Esophagus squamous epithelium (tissue), 5 donors: ENCODE measurements at places on chromosomes 1 and 21.

DNA sequence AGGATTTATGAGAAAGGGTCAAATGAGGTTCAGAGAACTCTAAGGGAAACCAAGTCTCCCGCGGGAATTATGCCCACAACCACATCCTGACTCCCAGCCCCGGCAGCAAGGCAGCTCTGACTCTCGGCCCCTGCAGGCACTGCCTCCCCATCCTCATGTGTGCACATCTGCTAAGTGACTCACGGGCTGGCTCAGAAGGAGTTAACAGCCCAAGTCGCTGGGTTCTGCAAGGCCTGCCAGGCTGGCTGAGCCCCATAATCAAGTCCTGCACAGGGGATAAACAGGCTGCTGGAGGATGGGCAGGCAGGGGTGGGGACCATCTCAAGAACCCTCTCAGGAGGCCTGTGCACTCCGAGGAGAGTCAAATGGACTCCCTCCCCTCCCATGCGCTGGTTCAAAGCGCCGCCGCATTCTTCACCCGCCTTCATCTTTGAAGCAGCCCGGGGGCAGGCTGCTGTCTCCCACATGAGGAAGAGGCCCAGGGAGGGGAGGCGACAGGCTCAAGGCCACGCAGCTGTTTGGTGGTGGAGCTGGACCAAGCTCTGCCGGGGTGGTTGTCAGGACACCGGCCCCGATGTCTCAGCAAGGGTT lies 344.3 kb downstream of the MATN1 start:
- no peak for DNase-seq

GRCh38 chr1:202806845-202807450 lies 1.3 kb downstream of the KDM5B start:
- DNase-seq = no peak

DNA sequence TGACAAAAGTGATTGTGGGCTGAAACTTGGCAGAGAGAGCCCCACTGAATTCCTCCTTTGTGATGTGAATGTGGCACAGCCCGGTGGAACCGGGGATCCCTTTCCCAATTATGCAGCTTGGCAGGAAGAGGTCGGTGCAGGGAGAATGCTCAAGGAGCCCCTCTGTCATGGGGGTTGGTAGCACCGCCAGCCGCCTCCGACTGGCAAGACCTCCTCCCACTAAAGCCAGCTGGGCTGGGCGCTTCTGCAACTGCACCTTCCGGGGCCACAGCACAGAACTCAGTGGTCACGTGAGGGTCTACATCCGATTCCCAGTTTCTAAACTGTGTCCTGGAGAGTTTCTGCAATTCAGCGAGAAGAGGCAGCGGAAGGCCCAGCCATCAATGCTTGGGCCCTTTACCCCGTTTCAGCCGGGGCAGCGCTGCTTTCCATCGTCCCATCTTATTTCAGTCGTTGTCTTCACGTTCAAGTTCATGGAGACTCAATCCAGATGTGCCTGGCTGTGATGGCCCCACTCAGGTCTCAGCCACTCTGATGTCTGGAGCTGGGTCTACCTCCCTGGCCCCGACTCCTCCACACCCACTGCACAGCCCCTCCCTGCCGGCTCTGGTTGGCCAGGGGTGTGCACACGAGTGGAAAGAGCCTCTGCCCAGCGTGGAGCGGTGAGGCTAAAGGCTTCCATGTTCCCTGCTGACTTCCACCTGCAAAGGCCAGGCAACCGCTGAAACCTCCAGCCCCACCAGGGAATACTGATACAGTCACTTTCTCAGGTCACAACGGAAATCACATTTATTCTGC lies 39.8 kb upstream of the FHAD1 start:
- DNase-seq = no peak

- no peak for DNase-seq
Observed at GRCh38 chr1:8382608-8383505, 64.9 kb downstream of the SLC45A1 start.

- DNase-seq = no peak
Observed at GRCh38 chr1:13793088-13793730, 93.2 kb downstream of the PRDM2 start.

- DNase-seq = no peak
Observed at GRCh38 chr21:16058896-16059295, 329.1 kb downstream of the USP25 start.

- no peak for DNase-seq
Observed at GRCh38 chr1:18989176-18989799, 32.8 kb upstream of the IFFO2 start.

DNA sequence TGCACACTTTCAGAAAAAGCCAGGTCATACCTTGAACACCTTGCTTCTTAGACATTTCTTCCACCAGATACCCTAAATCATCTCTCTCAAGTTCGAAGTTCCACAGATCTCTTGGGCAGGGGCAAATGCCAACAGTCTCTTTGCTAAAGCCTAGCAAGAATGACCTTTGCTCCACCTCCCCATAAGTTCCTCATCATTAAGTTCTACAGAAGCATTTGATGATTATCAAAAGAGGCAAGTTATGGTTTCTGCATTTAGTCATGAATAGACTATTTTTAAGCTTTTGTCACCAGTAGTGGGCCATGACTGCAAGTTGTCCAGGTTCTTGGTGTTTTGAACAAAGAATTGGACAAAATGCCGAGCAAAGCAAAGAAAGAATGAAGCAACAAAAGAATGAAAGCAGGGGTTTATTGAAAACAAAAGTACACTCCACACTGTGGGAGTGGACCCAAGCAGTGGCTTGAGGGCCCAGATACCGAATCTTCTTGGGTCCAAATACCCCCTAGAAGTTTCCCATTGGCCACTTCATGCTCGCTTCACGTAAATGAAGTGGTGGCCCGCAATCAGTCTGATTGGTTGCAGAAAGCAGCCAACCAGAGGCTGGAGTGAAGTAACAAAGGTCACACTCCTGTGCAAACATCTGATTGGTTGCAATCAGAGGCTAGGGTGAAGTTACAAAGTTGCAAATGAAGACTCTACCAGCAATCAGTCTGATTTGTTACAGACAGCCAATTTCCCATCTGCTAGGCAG lies 9.8 kb upstream of the EGLN1 start:
- no peak for DNase-seq

DNA sequence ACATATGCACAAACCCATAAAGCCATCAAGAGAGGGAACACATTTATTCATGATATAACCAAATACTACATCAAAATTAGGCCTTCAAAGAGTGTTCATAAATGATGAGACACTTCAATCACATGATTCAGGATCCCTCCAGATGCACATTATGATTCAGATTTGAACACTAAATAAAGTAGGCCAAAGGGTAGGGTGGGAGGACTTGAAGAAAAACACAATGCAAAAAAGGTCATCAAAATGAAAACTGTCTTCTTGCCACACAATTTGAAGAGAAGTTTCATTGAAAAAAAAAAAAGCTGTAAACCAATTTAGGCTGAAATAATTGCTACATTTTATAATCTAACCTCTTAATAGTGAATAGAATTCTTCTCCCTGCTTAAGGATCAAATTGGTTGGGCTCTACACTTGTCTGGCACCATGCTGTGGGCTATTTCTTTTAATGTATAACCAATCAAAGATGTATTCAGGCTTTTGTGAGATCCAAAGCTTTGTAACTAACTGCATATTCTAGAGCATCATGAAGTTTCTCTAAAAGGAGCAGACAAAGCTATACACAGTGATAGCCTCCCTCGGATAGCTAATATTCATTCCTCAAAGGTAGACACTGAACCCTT lies 58.1 kb downstream of the ZSWIM5 start:
- DNase-seq = no peak

DNA sequence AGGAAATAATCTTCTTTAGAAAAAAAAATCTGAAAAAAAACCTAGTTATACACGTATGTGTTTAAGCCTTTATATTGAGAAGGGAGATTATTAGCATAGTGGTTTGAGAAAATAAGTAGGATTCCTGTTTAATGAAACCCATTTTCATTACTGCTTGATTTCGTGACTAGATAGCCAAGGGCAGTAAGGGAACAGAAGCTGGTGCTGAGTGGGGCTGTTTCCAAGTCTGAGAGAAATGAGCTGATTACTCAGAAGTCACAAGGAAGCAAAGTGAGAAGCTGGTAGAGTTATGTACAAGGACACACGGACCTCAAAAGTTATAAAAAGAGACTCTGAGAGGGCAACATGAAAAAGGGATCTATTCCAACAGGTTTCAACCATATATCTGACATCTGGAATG lies 256.5 kb downstream of the TTLL7 start:
- no peak for DNase-seq

DNA sequence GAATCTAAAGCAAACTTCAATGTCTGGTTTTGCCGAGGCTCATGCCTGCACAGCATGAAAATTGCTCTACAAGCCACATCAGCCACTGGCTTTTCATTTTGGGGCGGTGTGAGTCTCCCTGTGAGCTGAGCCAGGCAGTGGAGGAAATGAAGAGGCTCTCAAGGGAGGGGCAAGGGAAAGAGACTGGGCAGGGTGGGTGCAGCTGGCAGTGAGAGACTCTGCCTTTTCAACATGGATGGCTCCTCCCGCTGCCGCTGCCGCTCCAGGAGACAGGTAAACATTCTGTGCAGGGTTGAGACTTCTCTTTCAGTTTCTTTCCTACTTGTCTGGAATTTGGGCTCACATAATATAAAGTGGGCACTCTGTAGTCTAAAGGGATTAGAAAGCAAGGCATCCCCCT lies 11.3 kb upstream of the CTSE start:
- DNase-seq = no peak

DNA sequence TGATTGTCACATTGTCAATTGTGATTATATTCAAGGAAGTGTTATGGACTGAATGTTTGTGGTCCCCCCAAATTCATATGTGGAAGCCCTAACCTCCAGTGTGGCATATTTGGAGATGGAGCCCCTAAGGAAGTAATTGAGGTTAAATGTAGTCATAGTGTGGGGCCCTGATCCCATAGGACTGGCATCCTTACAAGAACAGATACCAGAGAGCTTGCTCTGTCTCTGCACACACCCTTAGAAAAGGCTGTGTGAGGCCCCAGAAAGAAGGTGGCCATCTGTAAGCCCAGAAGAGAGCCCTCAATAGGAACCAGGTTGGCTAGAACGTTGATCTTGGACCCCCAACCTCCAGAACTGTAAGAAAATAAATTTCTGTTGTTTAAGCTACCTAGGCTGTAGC lies 28.1 kb downstream of the VANGL1 start:
- no peak for DNase-seq

- DNase-seq = no peak
Observed at GRCh38 chr1:218813237-218813636, 360.4 kb upstream of the LYPLAL1 start.
